Lung (tissue), 17 donors: ENCODE measurements at places on chromosomes 3 and 15.

DNA sequence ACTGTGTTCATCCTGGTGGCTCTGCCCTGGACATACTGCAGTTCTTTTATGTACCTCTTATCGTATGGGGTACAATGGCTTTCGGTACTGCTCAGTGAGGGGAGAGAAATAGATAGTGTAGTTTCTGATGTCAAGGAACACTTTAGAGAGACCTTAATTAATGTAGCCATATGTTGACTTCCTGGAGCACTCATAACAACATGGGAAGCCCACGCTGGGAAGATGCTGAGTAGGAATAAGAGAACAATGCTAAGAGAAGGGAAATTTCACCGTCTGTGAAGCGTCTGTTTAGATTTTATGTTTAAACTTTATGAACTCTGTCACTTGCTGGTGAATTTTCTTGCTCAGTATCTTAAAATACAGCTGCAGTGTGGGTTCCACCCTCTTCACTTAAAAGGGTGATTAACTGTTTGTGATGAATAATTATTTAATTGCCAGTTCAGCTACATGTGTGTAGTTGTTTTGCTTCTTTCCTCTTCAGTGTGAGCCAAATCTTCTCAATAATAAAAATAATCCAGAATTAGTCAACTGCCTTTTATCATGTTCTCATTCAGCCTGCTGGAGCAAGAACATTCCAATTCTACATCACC is 373.1 kb upstream of the TPRG1 start:
- no peak for DNase-seq

GRCh38 chr15:41512940-41513505 is 604 bp downstream of the LTK start:
- DNase-seq: peak; percentile 35

DNA sequence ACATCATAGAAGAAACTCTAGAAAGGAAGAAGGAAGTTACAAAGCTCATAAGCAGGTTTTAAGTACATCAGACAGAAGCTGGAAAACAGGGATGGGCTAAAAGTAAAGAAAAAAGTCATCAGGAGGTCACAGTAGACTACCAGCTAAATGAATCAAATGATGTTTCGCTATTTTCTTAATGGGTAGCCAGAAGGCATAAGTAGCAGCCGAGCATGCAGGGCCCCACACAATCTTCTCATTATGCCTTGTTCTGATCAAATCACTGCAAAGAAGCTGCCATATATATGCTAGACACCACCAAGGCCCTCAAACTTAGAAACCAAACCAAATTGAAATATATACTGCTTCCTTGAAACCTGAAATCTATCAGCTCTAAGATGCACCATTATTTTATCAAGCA is 349.1 kb downstream of the ULK4 start:
- no peak for DNase-seq

GRCh38 chr3:80914854-80915253 is 846.6 kb downstream of the GBE1 start:
- no peak for DNase-seq

- no peak for DNase-seq
Measured at GRCh38 chr3:30941342-30941741, 46.9 kb upstream of the GADL1 start.

- DNase-seq: no peak
Measured at GRCh38 chr15:71191296-71191695, 76.0 kb downstream of the THSD4 start.

DNA sequence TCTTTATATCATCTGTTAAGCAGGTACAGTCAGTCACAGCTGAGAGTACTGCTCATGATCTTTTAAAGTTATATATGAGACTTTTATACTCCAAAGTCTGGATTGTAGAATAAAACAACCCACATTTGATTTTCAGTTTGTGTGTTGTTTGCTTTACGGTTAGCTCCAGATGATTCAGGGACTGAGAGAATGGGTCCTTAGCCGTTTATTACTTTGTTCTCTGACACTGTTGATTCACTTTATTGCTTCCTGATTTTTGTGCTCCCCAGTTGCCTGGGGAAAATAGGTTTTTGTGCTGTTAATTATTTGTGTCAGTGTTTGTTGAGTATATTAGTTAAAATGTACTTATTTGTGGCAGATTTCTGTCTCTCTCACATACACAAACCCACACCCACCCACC is 8.6 kb upstream of the EBLN2 start:
- DNase-seq: no peak

GRCh38 chr3:135155228-135155627 is 360.2 kb downstream of the EPHB1 start:
- no peak for DNase-seq

GRCh38 chr3:54168451-54168850 is 46.1 kb downstream of the CACNA2D3 start:
- DNase-seq: no peak

GRCh38 chr3:113286524-113286923 is 75.2 kb downstream of the BOC start:
- DNase-seq: no peak

GRCh38 chr15:32844118-32844711 is 126.4 kb downstream of the GREM1 start:
- DNase-seq: no peak

GRCh38 chr3:23804441-23805209 is 1.1 kb upstream of the UBE2E1 start:
- DNase-seq: no peak

DNA sequence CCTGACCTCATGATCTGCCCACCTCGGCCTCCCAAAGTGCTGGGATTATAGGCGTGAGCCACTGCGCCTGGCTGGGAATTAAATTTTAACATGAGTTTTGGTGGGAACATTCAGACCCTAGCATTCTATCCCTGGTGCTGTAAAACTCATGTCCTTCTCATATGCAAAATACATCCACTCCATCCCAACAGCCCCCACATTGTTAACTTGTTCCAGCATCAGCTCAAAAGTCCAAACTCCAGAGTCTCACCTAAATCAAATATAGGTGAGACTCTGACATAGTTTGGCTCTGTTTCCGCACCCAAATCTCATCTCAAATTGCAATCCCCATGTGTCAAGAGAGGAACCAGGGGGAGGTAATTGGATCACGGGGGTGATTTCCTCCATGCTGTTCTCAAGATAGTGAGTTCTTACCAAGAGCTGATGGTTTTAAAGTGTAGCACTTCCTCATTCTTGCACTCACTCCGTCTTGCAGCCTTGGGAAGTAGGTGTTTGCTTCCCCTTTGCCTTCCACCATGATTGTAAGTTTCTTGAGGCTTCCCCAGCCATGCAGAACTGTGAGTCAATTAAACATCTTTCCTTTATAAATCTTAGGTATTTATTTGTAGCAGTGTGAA is 96.2 kb upstream of the PLCL2 start:
- no peak for DNase-seq

DNA sequence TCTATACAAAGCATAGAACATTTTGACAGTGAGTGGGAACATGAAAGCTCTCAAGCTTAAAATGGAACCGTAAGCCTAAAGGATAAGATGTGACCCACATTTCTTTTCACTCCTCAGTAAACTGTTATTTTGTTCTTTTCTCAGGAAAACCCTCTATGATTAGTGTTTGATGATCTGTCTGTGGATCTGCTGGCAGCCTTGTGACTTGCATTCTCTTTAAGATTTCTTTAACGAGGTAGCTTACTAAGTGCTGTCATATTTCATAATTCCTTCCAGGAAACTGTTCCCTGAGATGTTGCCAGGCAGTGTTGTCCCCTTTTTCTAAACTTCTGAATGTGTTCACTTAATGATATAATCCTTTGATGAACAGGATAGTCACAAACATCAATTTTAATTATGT is 167.6 kb downstream of the PYDC2 start:
- DNase-seq: peak; percentile 94

DNA sequence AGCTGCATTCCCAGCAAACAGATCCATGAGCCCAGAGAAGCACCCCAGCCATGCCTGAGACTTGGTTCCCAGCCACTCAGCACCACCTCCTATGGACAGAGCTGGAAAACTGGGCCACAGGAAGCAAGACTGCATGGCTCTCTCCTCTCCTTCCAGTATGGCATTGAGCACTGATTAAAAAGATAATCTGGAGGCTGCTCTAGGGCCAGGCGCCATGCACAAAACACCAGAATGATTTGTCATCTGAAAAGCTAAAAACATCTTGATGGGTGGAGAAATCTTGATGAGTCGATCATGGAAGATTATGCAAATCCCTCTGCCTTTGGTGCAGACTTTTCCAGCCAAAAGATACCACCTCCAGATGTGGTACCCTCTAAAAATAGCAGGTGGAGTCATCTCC is 62.7 kb upstream of the MRPS22 start:
- no peak for DNase-seq

DNA sequence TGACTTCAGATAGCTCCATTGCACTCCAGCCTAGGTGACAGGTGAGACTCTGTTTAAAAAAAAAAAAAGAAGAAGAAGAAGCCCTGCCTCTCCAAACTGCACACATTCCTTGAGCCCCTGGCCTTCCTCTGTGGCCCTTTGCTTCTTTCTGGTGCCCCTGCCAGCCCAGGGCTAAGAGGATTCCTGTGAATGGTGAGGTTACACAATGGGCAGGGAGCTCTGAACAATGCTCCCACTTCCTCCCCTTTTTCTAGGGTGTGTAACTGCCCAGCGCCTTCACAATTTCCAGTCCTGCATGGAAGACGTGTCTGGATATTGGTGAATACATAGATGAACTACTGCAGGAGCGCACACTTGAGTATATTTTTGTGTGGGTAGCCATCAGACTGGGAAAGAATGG is 3.6 kb upstream of the AMOTL2 start:
- DNase-seq: no peak

DNA sequence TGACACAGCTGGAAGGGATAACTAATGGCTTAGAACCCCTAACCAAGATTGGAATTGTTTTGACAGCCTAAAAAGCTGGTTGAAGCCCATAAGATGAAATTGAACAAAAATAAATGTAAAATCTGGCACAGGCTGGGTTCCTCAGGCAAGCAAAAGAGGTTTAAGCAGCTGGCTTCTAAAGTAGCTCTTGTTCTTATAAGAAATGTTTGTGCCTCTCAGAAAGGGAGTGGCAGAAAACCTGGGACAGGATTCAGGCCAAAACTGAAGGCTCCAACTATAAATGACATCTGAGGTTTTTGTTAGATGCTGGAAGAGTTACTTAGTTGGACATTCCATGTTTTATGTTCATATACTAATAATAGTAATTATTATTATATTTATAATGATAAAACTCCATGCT is 378.3 kb downstream of the CNTN4 start:
- no peak for DNase-seq
